ENCODE measurements at places on chromosomes 5 and 9. TPM values are rescaled to one million over a fixed set of nuclear protein-coding genes. Genes with fewer than 3 reads are reported as not detected.

Gene ABCA1
- 0.93 TPM for total RNA-seq

Gene F12
- 1.6 TPM for total RNA-seq

Gene CCDC192
- not detected for total RNA-seq

Gene SNCAIP
- not detected for total RNA-seq

Gene OLFML2A
- not detected for total RNA-seq

Gene CXCL14
- total RNA-seq, result not detected

Gene FUT7
- 9.9 TPM for total RNA-seq

Gene LPAR1
- not detected for total RNA-seq

Gene PIP5KL1
- total RNA-seq, result 1.5 TPM

Gene MLANA
- not detected for total RNA-seq

Gene N4BP3
- total RNA-seq, result 4.3 TPM

Gene SAPCD2
- total RNA-seq, result 26.8 TPM

Gene SHISAL2B
- not detected for total RNA-seq

Gene IL17B
- not detected for total RNA-seq

- no peak for DNase-seq
- no peaks in the 10 kb centered on the region for H3K36me3 ChIP-seq
- no peak overlapping the region for H3K27ac ChIP-seq
Observed at GRCh38 chr5:90888511-90889324, 330.1 kb downstream of the ADGRV1 start.

GRCh38 chr9:96040591-96041461 lies 165.3 kb downstream of the ERCC6L2 start:
- H3K27me3 ChIP-seq, result no peaks in the 10 kb centered on the region
- H3K4me1 ChIP-seq, result no peaks in the 10 kb centered on the region
- no peak overlapping the region for H3K27ac ChIP-seq
- H3K4me3 ChIP-seq, result no peak overlapping the region
- no peak for DNase-seq

DNA sequence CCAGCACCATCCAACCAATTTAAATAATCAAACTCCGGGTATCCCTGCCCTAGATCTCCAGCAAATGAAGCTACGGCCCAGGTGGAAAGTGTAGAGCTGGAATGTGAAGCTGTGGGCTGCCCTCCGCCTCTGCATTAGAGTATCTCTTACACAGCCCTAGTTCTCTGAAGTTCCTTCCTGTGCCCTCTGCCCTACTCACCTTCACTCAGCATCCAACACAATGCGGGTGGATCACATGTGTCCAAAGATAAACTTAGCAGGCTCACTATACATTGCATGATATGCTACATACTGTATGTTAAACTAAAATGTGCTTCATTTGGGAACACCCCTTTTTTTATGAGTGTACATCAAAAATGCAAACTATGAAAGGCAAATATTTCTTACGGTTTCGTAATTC lies 70.0 kb upstream of the RAD23B start:
- H3K27ac ChIP-seq, result no peak overlapping the region
- H3K27me3 ChIP-seq, result peaks cover 8% of the 10 kb centered on the region
- no peaks in the 10 kb centered on the region for H3K36me3 ChIP-seq
- peaks cover 16% of the 10 kb centered on the region for H3K4me1 ChIP-seq
- DNase-seq, result no peak

GRCh38 chr5:177346820-177347219 lies 4.6 kb downstream of the LMAN2 start:
- H3K4me3 ChIP-seq, result no peak overlapping the region
- peaks cover 47% of the 10 kb centered on the region for H3K36me3 ChIP-seq
- no peak for DNase-seq
- H3K27ac ChIP-seq, result no peak overlapping the region
- H3K4me1 ChIP-seq, result peaks cover 49% of the 10 kb centered on the region

- peak overlapping the region; percentile 15 for H3K27ac ChIP-seq
- no peak overlapping the region for H3K4me3 ChIP-seq
- H3K27me3 ChIP-seq, result peaks cover 91% of the 10 kb centered on the region
- peaks cover 8% of the 10 kb centered on the region for H3K36me3 ChIP-seq
Observed at GRCh38 chr5:146340260-146341081, 1.8 kb downstream of the POU4F3 start.

- H3K27me3 ChIP-seq, result no peaks in the 10 kb centered on the region
- H3K4me1 ChIP-seq, result peaks cover 1% of the 10 kb centered on the region
- peaks cover 12% of the 10 kb centered on the region for H3K36me3 ChIP-seq
- DNase-seq, result no peak
- no peak overlapping the region for H3K27ac ChIP-seq
Observed at GRCh38 chr9:75002422-75003023, 25.6 kb downstream of the CARNMT1 start.

- H3K27me3 ChIP-seq, result no peaks in the 10 kb centered on the region
- no peaks in the 10 kb centered on the region for H3K36me3 ChIP-seq
- H3K4me1 ChIP-seq, result no peaks in the 10 kb centered on the region
- DNase-seq, result no peak
- H3K4me3 ChIP-seq, result no peak overlapping the region
Observed at GRCh38 chr5:164097749-164098148, 592.3 kb downstream of the MAT2B start.

- no peak overlapping the region for H3K27ac ChIP-seq
- DNase-seq, result no peak
- no peaks in the 10 kb centered on the region for H3K36me3 ChIP-seq
Observed at GRCh38 chr9:21477466-21477865, 4.6 kb downstream of the IFNE start.

GRCh38 chr5:167578977-167579692 lies 712.3 kb upstream of the WWC1 start:
- H3K27ac ChIP-seq, result no peak overlapping the region
- no peaks in the 10 kb centered on the region for H3K4me1 ChIP-seq
- no peaks in the 10 kb centered on the region for H3K36me3 ChIP-seq
- DNase-seq, result no peak

GRCh38 chr5:147567917-147568598 lies 58.2 kb upstream of the DPYSL3 start:
- H3K27ac ChIP-seq, result no peak overlapping the region
- no peak for DNase-seq
- H3K4me1 ChIP-seq, result no peaks in the 10 kb centered on the region
- H3K4me3 ChIP-seq, result no peak overlapping the region

DNA sequence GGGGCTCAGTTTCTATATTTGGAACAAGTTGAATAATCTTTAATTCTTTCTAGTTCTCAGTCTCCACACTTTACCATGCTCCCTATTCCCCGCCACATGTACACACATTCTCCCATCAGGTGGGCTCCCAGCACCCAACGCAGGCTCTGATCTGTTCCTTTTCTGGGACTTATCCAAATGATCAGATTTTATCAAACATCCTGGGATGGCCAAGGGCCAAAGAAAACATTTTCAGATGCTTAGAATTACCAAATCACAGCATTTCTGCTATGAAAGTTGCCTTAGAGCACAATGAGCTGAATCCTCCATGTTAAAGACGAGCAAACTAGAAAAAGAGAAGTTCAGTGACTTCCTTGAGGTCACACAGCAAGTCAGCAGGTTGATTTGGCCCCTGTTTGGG lies 153.4 kb downstream of the SEC61B start:
- no peaks in the 10 kb centered on the region for H3K36me3 ChIP-seq

DNA sequence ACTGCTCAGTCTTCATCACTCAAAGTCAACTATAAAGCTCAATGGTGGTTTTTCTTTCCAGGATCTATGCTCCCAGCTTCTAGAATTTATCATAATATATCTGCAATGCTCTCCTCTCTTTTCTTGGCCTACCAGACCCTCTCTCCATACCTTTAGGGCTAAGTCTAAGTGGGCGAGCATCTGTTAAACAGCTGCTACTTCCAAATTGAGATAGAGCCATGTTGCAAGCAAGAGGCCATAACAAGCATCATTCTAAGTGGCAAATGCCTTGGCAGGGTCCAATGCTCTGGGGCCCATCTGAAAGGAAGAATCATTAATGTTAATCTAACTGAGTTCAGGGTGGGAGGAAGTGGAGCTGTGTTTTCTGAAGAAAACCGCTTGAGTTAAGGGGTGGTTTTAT lies 324.0 kb downstream of the TLR4 start:
- H3K4me3 ChIP-seq, result no peak overlapping the region
- no peak for DNase-seq
- H3K4me1 ChIP-seq, result no peaks in the 10 kb centered on the region

DNA sequence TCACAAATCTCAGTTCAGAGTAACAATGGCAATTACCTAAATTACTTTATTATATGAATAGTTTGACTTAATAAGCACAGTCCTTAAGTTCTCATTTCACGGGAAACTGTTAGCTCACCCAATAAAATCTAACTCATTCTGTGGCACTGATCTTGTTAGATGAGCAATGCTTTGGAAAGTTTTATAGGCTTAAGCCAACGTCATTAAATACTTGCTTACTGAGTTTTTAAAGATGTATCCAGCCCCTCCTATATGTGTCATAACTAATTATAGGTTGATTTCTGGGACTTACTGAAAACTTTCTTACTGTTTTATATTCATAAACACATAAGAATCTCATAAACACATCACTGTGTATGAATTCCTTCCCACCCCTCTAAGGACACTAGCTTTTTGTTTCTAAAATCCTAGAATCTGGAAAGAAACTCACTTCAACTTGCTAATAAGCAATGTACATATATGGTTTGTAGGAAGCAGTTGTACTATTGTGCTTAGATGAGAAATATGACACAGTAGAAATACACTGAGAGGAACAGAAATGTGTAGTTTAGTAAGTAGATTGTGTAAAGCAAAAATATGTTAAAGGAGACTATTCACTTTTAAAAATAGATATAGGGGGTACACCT lies 14.1 kb upstream of the MARCOL start:
- peaks cover 3% of the 10 kb centered on the region for H3K27me3 ChIP-seq
- H3K4me3 ChIP-seq, result no peak overlapping the region
- H3K36me3 ChIP-seq, result no peaks in the 10 kb centered on the region
- H3K27ac ChIP-seq, result no peak overlapping the region
- no peaks in the 10 kb centered on the region for H3K4me1 ChIP-seq
- DNase-seq, result no peak

DNA sequence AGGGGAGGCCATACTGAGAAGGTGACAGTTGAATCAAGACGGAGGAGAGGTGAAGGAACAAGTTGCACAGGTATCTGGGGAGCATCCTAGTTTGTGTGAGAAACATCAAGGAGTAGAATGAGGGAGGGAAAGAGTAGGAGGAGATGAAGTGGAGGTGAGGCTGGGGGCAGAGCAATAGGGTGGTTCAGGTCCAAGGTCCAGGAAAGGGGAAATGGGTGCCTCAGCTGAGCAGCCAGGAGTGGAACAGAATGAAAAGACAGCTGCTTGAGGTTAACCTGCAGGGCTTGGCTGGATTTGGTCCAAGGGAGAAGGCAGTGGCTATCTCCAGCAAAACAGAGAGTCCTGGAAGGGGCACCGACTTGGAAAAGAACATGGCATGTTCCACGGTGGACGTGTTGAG lies 5.3 kb downstream of the SLC1A1 start:
- no peak for DNase-seq
- no peak overlapping the region for H3K4me3 ChIP-seq
- H3K27ac ChIP-seq, result no peak overlapping the region
- peaks cover 13% of the 10 kb centered on the region for H3K4me1 ChIP-seq

DNA sequence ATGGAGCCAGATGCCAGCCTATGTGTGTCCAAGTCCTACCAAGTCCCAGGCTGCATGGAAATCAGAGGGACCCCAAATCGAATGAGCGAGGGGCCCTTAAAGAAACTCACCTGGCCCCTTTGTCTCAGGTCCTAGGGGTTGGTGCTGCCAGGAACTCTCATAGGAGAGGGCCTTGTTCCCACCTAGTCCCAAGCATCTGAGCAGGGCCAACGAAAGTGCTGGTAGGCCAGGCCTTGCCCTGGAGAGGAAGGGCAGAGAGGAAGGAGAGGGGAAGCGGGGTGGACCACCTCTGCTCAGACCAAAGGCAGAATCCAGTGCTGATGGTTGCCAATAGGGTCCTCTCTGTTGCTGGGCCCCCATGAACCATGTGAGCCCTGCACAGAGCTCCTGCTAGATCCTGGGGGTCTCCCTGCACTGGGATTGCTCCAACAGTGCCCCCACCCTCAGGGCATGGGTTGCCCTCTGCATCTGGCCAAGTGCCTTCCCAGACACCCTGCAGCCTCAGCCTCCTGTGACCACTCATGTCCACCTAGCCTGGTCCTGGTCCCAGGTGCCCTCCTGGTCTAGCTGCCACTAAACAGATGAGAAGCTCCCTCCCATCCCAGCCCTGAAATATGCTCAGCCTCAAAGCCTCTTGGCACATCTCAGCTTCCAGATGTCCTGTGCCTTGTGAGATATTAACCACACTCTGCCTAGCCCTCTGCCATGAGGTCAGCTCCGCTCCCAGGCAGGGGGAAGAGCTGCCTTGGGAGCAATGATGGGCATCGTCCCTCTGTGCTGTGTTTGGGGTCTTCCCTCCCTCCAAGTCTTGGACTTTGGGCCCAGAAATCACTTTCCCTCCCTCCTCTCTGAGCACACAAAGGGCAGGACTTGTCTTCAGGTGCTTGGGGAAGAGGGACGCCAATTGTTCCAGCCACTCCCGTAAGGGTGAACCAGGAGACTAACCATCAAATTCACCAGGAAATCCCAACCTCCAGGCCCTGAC lies 109.6 kb downstream of the ADAMTS2 start:
- no peaks in the 10 kb centered on the region for H3K36me3 ChIP-seq
- H3K4me3 ChIP-seq, result no peak overlapping the region

- DNase-seq, result no peak
- H3K27me3 ChIP-seq, result no peaks in the 10 kb centered on the region
- no peak overlapping the region for H3K4me3 ChIP-seq
- H3K36me3 ChIP-seq, result no peaks in the 10 kb centered on the region
Observed at GRCh38 chr9:116986015-116986414, 298.9 kb downstream of the TRIM32 start.

DNA sequence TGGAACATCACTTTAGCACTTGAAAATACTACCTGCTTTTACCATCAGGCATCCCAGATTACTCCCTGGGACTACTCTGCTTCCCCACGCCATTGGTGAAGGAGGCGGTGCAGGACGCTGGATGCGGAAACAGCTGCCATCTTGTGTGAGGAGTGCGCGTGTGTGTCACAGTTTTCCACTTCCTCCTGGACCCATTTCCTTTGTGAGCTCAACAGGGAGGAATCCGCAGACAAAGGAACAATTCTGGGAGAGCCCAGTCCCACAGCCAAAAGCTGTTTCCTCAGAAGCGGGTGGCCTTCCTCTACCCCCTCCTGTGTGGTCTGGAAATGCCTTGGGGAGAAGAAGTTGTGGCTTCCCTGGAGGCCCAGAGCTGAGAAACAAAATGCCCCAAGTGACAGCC lies 16.8 kb downstream of the AFAP1L1 start:
- DNase-seq, result no peak
- H3K27ac ChIP-seq, result no peak overlapping the region
- H3K4me1 ChIP-seq, result no peaks in the 10 kb centered on the region

DNA sequence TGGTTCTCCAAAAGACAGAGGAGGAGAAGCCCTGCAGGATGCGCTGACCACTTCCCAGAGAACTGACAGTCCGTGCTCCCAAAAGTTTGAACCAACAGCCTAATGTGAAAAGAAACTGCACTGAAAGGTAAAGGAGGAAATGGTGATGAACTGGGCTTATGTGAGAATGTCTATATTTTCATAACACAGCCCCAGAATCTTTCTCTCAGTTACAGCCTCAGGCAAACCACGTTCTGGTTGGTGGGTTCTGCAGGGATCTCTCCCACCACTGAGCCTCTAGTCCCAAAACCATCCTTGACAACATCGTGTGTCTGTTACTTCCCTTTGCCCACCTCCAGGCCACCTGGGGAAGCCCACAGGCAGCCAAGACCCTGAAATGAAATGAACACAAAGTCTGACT lies 23.9 kb downstream of the SPARC start:
- no peak overlapping the region for H3K27ac ChIP-seq
- H3K36me3 ChIP-seq, result no peaks in the 10 kb centered on the region
- peaks cover 19% of the 10 kb centered on the region for H3K4me1 ChIP-seq
- H3K27me3 ChIP-seq, result peaks cover 8% of the 10 kb centered on the region
- H3K4me3 ChIP-seq, result no peak overlapping the region

GRCh38 chr9:129550199-129550839 lies 70.6 kb downstream of the C9orf50 start:
- peaks cover 47% of the 10 kb centered on the region for H3K27me3 ChIP-seq
- H3K27ac ChIP-seq, result no peak overlapping the region
- H3K4me3 ChIP-seq, result peak overlapping the region; percentile 30
- no peaks in the 10 kb centered on the region for H3K36me3 ChIP-seq
- DNase-seq, result no peak

Measured in activated CD4-positive, alpha-beta memory T cell treated with anti-CD3 and anti-CD28 coated beads, Interleukin-2, amount 10 ng/mL, durations not matched to agents 7 days and 5 days (primary cell).